ENCODE measurements at places on chromosomes 3 and 15.

- no peak for DNase-seq
These were observed 110.8 kb downstream of the MFSD1 start for GRCh38 chr3:158912621-158913020.

GRCh38 chr3:172148702-172149565 is 109.6 kb downstream of the FNDC3B start:
- DNase-seq = no peak

GRCh38 chr3:170180079-170180907 is 1.2 kb downstream of the PHC3 start:
- peak; percentile 32 for DNase-seq

DNA sequence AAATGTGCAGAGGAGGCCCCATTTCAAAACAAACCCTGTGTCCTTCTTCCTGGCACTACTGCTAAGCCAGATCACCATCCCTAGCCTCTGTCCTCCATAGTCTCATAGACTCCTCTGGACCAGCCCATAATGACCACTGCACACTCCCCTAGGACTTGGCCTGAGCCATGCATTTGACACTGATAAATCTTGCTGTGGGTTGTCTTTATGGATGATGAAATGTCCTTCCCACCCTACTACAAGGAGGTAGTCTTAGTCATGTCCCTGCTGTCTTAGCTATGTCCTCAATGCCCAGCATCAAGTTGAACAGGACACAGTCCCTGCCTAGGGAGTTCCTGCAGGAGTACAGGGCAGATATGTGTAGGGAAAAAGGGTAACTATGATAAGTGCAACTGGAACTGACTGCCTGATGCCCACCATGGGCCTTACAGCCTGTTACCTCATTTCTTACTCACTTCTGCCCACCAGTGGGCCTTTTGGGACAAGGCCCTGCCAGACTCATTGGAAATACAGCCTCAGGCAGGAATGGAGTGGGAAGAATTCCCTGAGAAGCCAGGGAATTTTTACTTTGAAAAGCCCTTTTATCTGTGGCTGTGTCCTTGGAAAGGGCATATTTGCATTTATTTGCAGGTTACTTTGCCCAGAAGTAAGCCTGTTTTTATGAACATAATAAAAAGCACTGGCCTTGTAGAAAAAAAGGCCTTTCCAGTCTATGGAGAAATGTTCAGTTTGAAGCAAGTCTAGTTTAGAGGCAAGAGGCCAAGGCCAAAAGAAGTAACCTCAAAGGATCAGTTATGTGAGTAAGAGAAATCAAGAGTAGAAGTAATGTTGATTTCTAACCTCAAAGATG is 199.6 kb upstream of the EIF1B start:
- no peak for DNase-seq

DNA sequence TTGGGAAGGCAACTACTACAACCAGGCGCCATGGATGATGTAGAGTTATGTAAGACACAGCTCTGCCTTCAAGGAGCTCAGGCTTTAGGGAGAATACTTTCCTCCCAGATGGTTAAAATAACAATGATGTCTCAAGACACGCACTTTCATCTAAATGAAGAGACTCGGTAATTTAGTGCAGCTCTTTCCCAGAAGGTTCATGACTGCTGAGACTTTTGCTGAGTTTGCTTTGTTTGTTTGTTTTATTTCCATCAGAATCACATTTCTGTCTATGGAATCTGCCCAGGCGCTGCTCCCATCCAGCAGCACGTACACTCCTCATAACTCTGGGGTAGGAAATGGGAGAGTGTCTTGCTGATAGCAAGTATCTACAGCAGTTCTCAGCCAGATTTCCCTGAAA is 33.9 kb upstream of the MEX3B start:
- DNase-seq = no peak

DNA sequence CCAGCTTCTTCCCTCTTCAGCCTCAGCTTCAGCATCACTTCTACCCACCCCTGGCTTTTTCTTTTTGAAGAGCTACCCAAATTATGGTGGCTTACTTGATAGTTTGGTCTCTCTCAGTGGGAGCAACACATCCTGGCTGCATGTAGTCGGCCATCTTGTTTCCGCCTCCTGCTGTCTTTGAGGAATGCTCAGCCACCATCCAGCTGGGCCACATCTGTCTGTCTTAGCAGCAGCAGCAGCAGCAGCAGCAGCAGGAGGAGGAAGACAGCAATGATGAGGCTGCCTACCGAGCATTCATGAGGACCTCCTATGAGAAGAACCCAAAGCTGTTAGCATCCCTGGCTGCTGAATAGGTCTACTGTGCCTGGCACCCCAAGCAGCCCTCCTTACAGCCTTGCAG is 19.7 kb downstream of the IL16 start:
- DNase-seq = no peak

GRCh38 chr15:93257920-93258319 is 168.9 kb upstream of the RGMA start:
- no peak for DNase-seq

DNA sequence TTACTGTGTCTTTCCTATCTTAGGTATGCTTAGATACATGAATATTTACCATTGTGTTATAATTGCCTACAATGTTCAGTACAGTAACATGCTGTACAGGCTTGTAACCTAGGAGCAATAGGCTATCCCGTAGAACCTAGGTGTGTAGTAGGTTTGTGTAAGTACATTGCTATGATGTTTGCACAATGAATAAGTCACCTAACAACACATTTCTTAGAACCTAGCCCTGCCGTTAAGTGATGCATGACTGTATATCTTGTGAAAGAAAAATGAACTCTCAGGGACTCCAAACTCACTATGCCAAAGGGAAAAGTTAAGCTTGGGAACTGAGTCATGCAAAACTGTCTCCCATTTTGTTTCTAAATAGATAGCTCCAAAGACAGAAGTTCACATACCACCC is 91.5 kb upstream of the ACP3 start:
- no peak for DNase-seq

GRCh38 chr3:190694335-190695001 is 168.0 kb downstream of the GMNC start:
- no peak for DNase-seq

- DNase-seq = no peak
These were observed 75.0 kb downstream of the TRIM69 start for GRCh38 chr15:44811337-44811736.

GRCh38 chr3:117616227-117616626 is 906.6 kb downstream of the TUSC7 start:
- no peak for DNase-seq

GRCh38 chr3:23099677-23100076 is 103.5 kb upstream of the UBE2E2 start:
- DNase-seq = no peak

DNA sequence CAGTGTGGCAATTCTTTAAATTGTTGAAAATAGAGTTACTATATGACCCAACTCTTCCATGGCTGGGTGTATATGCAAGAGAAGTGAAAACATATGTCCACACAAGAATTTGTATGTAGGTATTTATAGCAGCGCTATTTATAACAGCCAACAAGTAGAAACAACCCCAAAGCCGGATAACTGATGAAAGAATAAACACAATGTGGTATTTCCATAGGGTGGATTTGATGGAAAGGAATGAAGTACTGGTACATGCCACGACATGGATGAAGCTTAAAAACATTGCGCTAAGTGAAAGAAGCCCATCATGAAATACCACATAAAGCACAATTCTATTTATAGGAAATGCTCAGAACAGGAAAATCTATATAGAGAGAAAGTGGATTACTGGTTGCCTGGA is 554.5 kb downstream of the AGBL1 start:
- no peak for DNase-seq

- no peak for DNase-seq
These were observed 32.6 kb downstream of the LINS1 start for GRCh38 chr15:100569391-100569790.

DNA sequence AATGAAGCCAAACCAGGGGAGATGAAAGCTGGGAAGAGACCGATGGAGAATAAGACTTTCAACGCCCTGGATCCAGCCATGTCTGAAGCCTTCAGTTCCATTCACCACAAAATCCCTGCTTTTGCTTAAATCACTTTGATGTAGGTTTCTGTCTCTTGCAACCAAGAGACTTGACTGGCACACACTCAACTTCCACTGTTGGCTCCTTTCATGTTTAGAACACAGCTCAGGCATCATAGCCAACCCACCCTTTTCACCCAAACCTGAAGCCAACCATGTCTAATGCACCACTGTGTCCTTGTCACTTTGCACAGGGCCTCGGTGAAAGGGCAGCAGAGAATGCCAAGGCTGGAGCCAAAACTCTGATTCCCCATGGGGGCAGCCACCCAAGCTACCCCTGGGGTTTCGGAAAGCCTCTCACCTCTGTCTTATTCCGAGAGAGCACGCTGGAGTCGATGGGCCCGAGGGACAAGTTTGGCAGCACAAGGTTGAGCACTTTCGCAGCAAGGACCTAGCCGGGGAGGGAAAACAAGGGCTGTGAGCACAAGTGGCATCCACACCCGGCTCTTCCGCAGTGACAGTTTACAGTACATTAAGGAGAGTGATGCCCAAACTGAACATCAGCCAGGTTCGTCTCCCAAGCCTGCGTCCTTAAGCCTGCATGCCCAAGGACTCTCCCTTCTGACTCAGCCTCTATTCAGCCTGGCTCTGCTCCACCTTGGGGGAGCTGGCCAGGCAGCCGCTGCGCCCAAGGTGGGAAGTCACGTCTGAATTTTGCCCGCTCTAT is 37.6 kb downstream of the ABTB1 start:
- no peak for DNase-seq

DNA sequence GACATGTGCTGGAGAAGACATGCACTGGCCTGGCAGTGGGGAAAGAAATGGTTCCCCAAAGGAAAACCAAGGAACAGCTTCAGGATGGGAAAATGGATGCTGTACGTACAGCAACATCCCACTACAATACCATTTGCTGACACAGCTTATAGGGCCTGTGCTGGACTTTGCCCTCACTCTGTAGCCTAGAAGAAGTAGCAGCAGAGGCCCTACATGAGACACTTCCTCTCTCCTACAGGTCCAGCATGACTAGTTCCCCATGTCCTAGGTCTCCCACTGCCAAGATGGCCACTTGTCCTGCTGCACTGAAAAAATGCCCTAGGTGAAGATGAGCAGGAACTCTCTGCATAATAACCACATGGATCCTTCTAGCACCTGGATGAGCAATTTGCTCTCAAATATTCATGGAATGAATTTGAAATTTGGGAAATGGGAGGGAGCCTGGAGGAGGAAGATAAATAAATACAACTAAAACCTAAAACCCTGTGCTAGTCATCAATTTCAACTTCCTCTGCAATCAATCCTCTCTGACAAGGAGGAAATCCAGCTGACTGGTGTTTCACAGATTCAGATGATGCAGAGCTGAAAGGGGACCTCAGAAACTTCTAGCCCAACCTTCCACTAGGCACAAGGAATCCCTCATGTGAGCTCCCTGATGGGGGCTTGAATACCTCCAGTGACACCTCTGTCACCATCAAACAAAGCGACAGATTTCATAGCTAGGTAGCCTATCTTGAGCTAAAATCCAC is 514.3 kb upstream of the PPP2R3A start:
- no peak for DNase-seq

DNA sequence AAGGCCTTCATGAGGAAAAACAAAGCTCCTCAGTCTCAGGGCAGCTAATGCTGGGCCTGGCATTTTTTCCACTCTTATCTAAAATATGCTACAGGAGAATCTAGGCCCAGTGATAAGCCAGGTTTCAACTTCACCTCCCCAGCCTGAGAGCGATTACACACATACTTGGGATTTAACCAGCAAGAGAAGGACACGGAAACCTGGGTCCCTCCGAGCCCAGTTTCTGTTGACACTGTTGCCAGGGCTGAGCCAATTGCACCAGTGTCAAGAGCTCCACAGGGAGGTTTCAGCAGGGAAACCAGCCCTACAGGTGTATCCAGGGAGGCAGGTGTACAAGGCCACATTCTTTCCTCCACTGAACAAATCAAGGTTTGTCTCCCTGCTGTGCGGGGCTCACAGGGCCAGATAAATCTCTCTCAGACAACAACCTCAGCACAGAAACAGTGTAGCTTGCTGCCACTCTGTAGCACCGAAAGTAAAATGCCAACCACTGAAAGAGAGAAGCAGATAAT is 85.4 kb downstream of the MAGI1 start:
- DNase-seq = no peak

GRCh38 chr15:70362350-70362749 is 264.6 kb upstream of the TLE3 start:
- no peak for DNase-seq

DNA sequence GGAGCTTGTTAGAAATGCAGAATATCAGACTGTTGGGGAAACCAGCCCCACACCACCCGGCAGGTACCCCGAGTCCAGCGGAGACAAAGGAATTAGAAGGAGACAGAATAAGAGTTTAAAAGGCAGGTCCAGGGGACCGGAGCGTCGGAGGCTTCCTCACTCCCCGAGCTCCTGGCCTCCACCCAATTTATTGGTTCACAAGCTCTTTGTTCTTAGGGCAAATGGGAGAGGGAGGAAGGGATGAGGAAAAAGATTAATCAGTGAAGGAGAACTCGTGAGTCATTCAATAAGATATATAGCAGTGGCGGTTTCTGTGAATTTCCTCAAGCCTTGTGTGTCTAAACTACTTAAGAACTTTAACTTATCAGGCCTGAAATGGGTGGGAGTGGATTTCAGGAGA is 32.1 kb upstream of the WDR72 start:
- DNase-seq = no peak

DNA sequence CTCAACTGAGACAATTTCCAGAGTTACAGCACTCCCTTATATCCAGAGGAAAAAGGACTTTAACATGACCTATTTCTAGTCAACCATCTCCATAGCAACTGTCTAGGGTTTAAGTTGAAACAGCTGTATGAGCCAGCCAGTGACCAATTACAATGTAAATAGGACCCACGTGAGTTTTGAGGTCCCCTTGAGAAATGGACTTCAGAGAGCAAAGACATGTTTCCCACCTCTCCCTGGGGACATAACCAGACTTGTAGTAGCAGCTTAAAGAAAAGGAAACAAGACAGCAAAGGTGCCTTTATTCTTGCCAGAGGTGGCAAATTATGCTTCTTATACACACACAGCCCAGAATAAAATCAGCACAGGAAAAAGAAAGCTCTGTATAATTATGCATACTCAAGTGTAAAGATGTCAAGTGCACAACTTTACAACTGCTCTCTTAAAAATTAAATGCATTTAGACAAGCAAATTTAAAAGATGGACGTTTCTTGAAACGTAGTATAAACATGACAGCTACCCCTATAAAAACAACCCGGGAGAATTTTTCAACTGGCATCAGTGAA is 40.2 kb downstream of the SUMF1 start:
- peak; percentile 54 for DNase-seq

DNA sequence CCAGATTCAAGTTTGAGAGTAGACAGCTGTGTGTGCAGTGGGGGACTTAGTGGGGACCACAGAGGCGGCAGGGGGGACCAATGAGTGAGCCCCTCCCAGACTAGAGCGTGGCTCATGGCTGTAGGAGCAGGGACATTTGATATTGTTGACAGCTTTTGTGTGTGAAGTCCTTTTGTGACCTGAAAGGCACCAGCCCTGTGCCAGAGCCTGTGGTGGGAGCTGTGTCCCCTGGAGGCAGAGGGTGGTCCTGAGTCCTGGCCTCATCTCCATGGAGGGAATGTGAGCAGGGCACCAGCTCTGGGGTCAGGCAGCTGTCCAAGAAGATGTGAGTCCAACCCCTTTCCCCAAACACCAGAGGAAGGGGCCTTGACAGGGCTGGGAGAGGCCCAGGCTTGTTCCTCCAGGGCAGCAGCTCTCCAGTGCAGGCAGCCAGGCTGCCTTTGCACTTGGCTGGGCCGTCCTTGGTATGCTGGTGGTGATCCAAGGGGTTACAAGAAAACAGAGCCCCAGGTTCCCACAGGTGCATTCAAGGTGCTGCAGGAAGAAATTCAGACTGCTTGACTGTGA is 10.1 kb upstream of the C3orf22 start:
- DNase-seq = no peak

- DNase-seq = no peak
These were observed 18.1 kb downstream of the MYO1E start for GRCh38 chr15:59354417-59355031.

GRCh38 chr3:31004025-31004678 is 109.7 kb upstream of the GADL1 start:
- DNase-seq = no peak

Data from HuH-7 (cell line).